Activated CD8-positive, alpha-beta memory T cell treated with anti-CD3 and anti-CD28 coated beads, Interleukin-2, amount 10 ng/mL, durations not matched to agents 7 days and 5 days (primary cell): ENCODE measurements at places on chromosomes 3 and 15. TPM values are rescaled to one million over a fixed set of nuclear protein-coding genes. Genes with fewer than 3 reads are reported as not detected.
A peak's percentile ranks its signal among the peaks of the same experiment; 100 is the strongest.

DNA sequence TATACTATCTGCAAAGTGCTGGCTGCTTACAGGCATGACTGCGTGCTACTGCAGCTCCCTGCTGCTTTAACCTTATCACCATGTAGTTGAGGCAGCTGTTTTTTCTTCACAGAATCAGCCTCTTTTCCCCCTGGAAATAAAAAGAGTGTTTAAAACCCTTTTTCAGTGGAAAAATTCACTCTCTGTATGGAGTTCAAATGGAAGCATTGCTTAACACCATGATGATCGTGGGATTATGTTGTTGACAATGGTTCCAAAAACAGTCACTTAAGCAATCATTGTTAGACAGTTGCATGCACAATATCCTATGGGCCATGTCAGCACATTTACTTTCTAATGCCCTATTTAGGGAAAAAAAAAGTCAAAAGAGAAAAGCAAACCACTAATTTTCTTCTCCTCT lies 536.4 kb downstream of the UNC13C start:
- no peak overlapping the region for H3K27ac ChIP-seq
- no peaks in the 10 kb centered on the region for H3K36me3 ChIP-seq

DNA sequence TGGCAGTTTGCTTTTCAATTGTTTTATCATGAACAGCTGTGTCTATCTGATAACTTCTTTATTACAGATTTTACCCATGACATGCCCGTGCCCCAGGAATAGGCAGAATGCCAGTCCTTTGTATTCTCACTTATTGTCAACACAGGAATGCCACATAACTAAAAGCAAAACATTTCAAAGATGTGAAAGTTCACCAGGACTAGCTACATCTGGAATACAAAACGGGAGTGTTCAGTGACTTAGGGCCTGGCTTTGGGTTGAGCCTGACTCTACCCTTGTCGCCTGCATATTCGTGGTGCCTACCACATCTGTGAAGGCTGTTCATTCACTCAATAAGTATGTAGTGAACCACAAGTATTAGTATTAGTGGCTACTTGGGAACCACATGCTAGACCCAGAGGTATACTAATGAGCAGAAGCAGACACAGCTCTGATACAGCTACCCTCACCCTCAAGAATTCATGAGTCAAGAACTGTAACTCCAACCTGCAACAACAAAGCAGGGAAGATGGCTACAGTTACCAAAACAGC lies 2.9 kb downstream of the TNFSF10 start:
- peaks cover 77% of the 10 kb centered on the region for H3K36me3 ChIP-seq
- peak overlapping the region; percentile 95 for H3K4me3 ChIP-seq
- no peaks in the 10 kb centered on the region for H3K27me3 ChIP-seq
- H3K4me1 ChIP-seq = peaks cover 66% of the 10 kb centered on the region
- H3K27ac ChIP-seq = peak overlapping the region; percentile 98
- peak; percentile 60 for DNase-seq

DNA sequence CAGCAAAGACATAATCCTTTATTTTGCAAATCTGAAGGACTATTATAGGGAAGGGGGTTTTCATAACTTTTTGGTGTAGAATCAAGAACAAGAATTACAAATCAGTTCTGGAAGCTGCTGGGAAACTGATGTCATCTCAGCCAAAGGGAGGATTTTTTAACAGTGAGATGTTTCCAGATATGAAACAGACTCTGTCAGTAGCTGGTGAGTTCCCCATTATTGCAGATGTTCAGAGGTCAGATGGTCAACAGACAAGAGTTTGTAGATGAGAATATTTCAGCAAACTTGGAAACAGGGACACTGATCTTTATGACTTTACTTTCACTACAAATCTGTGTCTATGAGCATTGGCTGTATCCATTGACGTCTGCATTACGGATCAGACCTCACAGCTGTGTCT lies 71.9 kb upstream of the LPP start:
- no peak for DNase-seq
- H3K36me3 ChIP-seq = peaks cover 2% of the 10 kb centered on the region
- peaks cover 9% of the 10 kb centered on the region for H3K27me3 ChIP-seq
- no peak overlapping the region for H3K27ac ChIP-seq

- H3K27me3 ChIP-seq = no peaks in the 10 kb centered on the region
- peaks cover 40% of the 10 kb centered on the region for H3K36me3 ChIP-seq
- peak overlapping the region; percentile 70 for H3K27ac ChIP-seq
- no peak for DNase-seq
- peaks cover 29% of the 10 kb centered on the region for H3K4me1 ChIP-seq
These were observed 56.2 kb downstream of the EIF3J start for GRCh38 chr15:44593042-44593736.

- no peaks in the 10 kb centered on the region for H3K27me3 ChIP-seq
- H3K4me1 ChIP-seq = no peaks in the 10 kb centered on the region
- no peak overlapping the region for H3K4me3 ChIP-seq
- no peaks in the 10 kb centered on the region for H3K36me3 ChIP-seq
- no peak overlapping the region for H3K27ac ChIP-seq
These were observed 186.3 kb upstream of the GPR149 start for GRCh38 chr3:154616298-154616697.

GRCh38 chr3:156751461-156752025 lies 74.6 kb upstream of the LEKR1 start:
- no peak overlapping the region for H3K4me3 ChIP-seq
- peaks cover 6% of the 10 kb centered on the region for H3K27me3 ChIP-seq
- H3K27ac ChIP-seq = no peak overlapping the region
- peaks cover 9% of the 10 kb centered on the region for H3K36me3 ChIP-seq
- no peak for DNase-seq

GRCh38 chr15:68921926-68922325 lies 8.4 kb upstream of the SPESP1 start:
- peaks cover 44% of the 10 kb centered on the region for H3K27me3 ChIP-seq
- H3K4me1 ChIP-seq = peaks cover 2% of the 10 kb centered on the region
- no peak overlapping the region for H3K4me3 ChIP-seq
- no peak for DNase-seq
- H3K27ac ChIP-seq = no peak overlapping the region

- no peak overlapping the region for H3K27ac ChIP-seq
- no peaks in the 10 kb centered on the region for H3K27me3 ChIP-seq
- no peak for DNase-seq
These were observed 6.5 kb downstream of the NT5DC2 start for GRCh38 chr3:52527039-52527731.

- no peak overlapping the region for H3K27ac ChIP-seq
- DNase-seq = no peak
- no peaks in the 10 kb centered on the region for H3K36me3 ChIP-seq
- H3K4me1 ChIP-seq = no peaks in the 10 kb centered on the region
These were observed 21.9 kb upstream of the OTOL1 start for GRCh38 chr3:161474741-161475140.

GRCh38 chr3:151686257-151686656 lies 47.5 kb upstream of the AADACL2 start:
- no peaks in the 10 kb centered on the region for H3K27me3 ChIP-seq
- no peak for DNase-seq
- no peak overlapping the region for H3K4me3 ChIP-seq
- no peaks in the 10 kb centered on the region for H3K4me1 ChIP-seq
- no peak overlapping the region for H3K27ac ChIP-seq

DNA sequence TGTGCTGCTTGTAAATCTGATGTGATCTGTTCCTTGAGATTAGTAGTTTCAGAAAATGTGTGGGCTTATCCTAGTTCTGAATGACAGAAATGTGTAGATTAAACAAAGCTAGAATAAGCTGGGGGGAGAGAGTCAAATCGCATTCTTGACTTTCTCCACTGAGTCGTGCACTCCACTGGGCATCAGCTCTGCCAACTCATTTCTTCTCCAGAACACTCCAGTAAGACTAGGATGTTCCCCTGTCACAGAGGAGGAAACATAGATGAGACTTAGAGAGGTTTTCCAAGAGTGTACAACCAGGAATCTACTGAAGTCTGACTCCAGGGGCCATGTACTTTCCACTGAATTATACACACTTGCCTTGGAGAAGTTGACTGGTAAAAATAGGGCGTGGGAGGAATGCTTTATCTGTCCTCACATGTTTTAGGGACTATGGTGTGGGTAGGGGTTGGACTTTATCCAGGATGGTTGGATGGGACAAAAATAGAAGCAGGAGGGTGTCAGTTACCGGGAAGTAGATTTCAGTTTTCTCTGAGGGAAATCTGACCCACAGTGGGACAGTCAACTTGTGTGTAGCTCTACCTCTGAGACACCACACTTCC lies 298.2 kb downstream of the UBE2E2 start:
- no peak overlapping the region for H3K4me3 ChIP-seq
- H3K27me3 ChIP-seq = no peaks in the 10 kb centered on the region
- H3K4me1 ChIP-seq = no peaks in the 10 kb centered on the region
- H3K36me3 ChIP-seq = no peaks in the 10 kb centered on the region

DNA sequence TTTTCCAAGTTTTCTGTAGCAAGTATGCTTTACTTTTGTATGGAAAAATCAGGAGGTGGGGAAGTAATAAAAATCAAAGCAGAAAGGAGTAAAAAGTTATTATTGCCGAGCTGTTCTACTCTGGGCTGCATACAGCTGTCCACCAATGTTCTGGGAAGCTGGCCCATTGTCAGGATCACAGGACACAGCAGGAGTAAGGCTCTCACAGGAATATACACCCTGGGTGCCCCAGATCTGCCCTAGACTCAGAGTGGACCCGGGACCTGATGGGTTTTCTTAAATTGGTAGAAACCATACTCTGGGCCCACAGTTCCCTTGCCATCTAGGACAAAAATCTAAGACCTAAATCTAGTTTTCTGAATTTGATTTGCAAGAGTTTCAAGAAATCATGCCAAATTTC lies 60.4 kb downstream of the TNIK start:
- H3K27ac ChIP-seq = no peak overlapping the region
- no peak overlapping the region for H3K4me3 ChIP-seq
- no peaks in the 10 kb centered on the region for H3K4me1 ChIP-seq
- no peak for DNase-seq

DNA sequence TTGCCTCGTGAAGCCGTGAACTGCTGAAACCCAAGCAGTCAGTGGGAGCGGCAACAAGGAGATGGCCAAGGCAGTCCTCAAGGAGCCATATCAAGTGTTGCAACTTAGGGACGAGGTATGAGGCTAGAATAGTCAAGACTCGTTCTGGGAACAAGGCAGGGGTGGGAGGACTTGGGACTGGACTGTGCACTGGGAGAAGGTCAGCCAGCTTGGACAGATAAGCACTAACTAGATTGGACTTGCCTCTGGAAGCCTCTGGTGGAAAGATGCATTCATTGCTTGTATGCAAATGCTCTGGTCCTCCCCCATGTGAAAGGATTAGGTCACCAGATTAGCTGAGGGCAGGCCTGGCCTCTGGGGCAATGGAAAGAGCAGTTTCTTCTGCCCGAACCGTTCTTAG lies 123.3 kb upstream of the CTNNB1 start:
- H3K4me3 ChIP-seq = no peak overlapping the region
- H3K36me3 ChIP-seq = no peaks in the 10 kb centered on the region
- no peaks in the 10 kb centered on the region for H3K4me1 ChIP-seq
- no peak for DNase-seq
- H3K27ac ChIP-seq = no peak overlapping the region

- no peak overlapping the region for H3K27ac ChIP-seq
- H3K27me3 ChIP-seq = peaks cover 25% of the 10 kb centered on the region
- no peak overlapping the region for H3K4me3 ChIP-seq
- no peaks in the 10 kb centered on the region for H3K36me3 ChIP-seq
- DNase-seq = no peak
These were observed 229.5 kb upstream of the PRICKLE2 start for GRCh38 chr3:64454768-64455167.

GRCh38 chr3:125055331-125055912 lies 375 bp downstream of the HEG1 start:
- DNase-seq = no peak
- peak overlapping the region; percentile 99 for H3K4me3 ChIP-seq
- peaks cover 14% of the 10 kb centered on the region for H3K36me3 ChIP-seq
- peaks cover 5% of the 10 kb centered on the region for H3K27me3 ChIP-seq
- peaks cover 49% of the 10 kb centered on the region for H3K4me1 ChIP-seq

GRCh38 chr3:36774052-36774451 lies 9.7 kb upstream of the DCLK3 start:
- H3K27ac ChIP-seq = no peak overlapping the region
- no peaks in the 10 kb centered on the region for H3K36me3 ChIP-seq
- no peak overlapping the region for H3K4me3 ChIP-seq
- H3K27me3 ChIP-seq = peaks cover 37% of the 10 kb centered on the region
- H3K4me1 ChIP-seq = no peaks in the 10 kb centered on the region

GRCh38 chr3:17032407-17033034 lies 147.8 kb downstream of the PLCL2 start:
- H3K4me1 ChIP-seq = peaks cover 44% of the 10 kb centered on the region
- no peak overlapping the region for H3K27ac ChIP-seq
- no peaks in the 10 kb centered on the region for H3K27me3 ChIP-seq

- peaks cover 15% of the 10 kb centered on the region for H3K27me3 ChIP-seq
- H3K36me3 ChIP-seq = no peaks in the 10 kb centered on the region
- H3K4me3 ChIP-seq = no peak overlapping the region
These were observed 845 bp downstream of the CNTN3 start for GRCh38 chr3:74613521-74614106.

DNA sequence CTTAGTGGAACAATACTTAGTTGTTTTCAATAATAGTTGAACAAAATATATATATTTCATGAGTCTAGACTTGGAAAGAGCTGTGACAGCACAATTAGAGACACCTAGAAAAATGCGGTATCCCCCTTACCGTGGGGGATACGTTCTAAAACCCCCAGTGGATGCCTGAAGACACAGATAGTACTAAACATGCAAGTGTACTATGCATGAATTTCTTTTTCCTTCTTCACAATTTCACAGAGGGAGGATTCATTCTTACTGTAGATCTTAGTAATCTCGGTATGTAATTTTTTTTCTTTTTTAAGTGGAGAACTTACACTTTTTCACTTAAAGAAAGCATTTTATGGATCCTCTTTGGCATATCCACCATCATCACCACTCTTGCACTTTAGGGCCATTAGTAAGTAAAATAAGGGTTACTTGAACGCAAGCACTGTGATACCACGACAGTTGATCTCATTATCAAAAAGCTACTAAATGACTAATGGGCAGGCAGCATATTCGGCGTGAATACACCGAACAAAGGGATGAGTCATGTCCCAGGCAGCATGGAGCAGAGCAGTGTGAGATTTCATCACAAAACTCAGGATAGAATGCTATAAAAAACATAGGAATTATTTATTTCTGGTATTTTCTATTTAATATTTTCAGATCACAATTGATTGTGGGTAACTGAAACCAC lies 72.3 kb upstream of the ZNF280D start:
- H3K4me3 ChIP-seq = no peak overlapping the region
- H3K4me1 ChIP-seq = peaks cover 8% of the 10 kb centered on the region
- peaks cover 16% of the 10 kb centered on the region for H3K36me3 ChIP-seq
- no peak overlapping the region for H3K27ac ChIP-seq

GRCh38 chr3:197378985-197379718 lies 80.7 kb upstream of the DLG1 start:
- no peak for DNase-seq
- H3K4me3 ChIP-seq = no peak overlapping the region
- H3K36me3 ChIP-seq = no peaks in the 10 kb centered on the region
- H3K4me1 ChIP-seq = peaks cover 3% of the 10 kb centered on the region
- no peak overlapping the region for H3K27ac ChIP-seq

GRCh38 chr3:191254098-191254873 lies 55.2 kb downstream of the OSTN start:
- DNase-seq = no peak
- H3K4me1 ChIP-seq = no peaks in the 10 kb centered on the region
- H3K27me3 ChIP-seq = no peaks in the 10 kb centered on the region
- H3K36me3 ChIP-seq = no peaks in the 10 kb centered on the region
- H3K4me3 ChIP-seq = no peak overlapping the region
- no peak overlapping the region for H3K27ac ChIP-seq

GRCh38 chr15:64209680-64210334 lies 47.0 kb upstream of the PPIB start:
- peak overlapping the region; percentile 57 for H3K27ac ChIP-seq
- DNase-seq = no peak
- H3K4me1 ChIP-seq = peaks cover 21% of the 10 kb centered on the region
- H3K27me3 ChIP-seq = no peaks in the 10 kb centered on the region

UBE3A gene
- total RNA-seq = 81.0 TPM

SEMA5B gene
- total RNA-seq = not detected

ACSBG1 gene
- total RNA-seq = 0.28 TPM

THSD4 gene
- total RNA-seq = not detected

MYLK gene
- 0.96 TPM for total RNA-seq

RTP1 gene
- total RNA-seq = not detected

CPNE9 gene
- not detected for total RNA-seq

AHSG gene
- total RNA-seq = not detected
